ENCODE measurements at places on chromosomes 4 and X.

DNA sequence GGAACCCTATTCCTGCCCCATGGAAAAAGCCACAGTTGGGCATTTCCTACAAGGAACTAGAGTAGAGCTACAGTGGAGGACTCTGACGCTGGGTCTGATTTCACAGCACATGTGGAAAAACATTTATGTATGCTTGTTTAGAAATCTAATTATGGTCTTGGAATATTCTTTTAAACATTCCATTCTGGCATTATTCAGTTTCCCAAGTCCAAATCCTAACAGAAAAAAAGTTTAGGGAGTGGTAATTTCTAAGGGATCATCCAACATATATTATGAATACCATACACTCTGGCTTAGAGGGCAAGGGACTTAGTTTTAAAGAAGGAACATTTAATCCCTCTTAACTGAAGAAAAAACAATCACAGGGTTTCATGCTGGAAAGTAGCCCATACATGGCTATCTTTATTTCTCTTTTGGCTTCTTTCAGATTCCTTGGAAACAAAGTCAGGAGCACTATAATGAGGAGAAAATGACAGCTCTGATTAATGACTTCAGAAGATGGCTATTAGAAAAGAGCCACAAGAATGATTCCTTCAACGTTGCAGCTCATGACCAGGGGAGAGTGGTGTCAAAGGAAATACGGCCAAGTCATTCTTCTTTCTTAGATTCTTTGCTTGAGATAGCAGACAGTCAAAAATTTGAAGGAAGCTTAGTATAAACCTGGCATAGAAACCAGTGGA is 56.1 kb downstream of the CNGA2 start:
- no peak for ATAC-seq

- peak; percentile 38 for ATAC-seq
Observed at GRCh38 chrX:115912372-115912897, 258.1 kb upstream of the AGTR2 start.

GRCh38 chr4:19254486-19254885 is 997.2 kb upstream of the SLIT2 start:
- ATAC-seq: no peak

GRCh38 chr4:81030981-81031791 is 678 bp downstream of the BMP3 start:
- ATAC-seq: peak; percentile 26

- no peak for ATAC-seq
Observed at GRCh38 chr4:139025841-139026240, 10.3 kb downstream of the NOCT start.

DNA sequence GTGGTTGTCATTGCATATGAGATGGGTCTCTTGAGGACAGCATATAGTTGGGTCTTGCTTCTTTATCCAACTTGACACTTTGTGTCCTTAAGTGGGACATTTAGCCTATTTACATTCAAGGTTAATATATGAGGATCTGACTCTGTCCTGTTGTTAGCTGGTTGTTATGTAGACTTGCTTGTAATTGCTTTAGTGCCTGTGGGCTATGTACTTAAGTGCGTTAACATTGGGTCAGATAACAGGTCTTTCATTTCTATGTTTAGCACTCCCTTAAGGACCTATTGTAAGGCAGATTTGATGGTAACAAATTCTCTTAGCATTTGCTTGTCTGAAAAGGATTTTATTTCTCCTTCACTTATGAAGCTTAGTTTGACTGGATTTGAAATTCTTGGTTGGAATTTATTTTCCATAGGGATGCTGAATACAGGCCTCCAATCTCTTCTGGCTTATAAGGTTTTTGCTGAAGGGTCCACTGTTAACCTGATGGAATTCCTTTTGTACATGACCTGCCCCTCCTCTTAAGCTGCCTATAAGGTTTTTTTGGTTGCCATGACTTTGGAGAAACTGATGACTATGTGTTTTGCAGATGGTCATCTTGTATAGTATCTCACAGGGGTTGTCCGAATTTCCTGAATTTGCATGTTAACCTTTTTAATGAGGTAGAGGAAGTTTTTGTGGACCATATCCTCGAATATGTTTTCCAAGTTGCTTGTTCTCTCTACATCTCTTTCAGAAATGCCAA is 162.0 kb downstream of the NKX6-1 start:
- ATAC-seq: no peak

DNA sequence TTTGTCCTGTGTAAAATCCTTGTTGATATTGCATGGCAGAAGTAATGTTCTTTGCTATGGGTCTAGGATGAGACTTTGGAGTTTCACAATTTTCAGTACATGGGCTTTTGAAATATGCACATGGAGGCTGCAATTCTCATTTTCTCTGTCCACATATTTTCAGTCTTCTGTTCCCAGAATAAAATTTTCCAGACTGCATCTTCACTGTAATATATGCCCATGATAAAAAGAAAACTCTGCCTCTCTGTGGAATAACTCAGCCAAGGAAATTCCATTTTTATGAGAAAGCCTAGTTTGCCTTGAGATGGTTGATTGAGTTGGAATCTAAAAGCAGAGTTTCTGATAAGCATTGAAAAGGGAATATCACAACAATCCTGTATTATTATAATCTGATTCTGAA is 601.4 kb upstream of the AADAT start:
- no peak for ATAC-seq

GRCh38 chr4:170093973-170094535 is 4.3 kb upstream of the AADAT start:
- no peak for ATAC-seq

DNA sequence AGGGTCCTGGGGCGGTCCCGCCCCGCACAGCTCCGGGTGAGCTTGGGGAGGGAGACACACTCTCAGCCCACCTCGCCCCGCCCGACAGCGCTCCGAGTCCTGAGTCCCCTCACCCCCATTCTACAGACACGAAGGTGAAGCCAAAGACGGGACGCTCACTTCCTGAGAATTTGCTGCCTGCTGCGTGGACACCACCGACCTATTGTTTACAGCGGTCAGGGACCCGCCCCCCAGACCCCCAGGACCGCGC is 796 bp upstream of the ZNF141 start:
- ATAC-seq: peak; percentile 9

DNA sequence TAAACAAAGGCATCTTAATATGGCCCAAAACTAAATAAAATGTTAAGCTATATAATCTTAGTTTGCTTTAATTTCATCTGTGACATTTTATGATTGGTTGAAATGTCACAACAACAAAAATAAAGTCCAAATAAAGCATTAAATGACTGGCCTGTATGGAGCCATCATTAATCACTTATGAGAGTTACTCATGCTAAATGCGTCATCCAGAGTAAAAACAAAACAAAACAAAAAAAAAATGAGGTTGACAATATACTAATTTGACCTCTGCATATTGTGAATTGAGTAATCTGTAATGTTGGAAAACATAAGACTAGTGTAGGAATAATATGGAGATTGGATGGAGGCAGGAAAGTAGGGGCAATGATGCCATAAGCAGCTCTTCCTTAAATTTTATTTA is 139.7 kb downstream of the MAPK10 start:
- peak; percentile 46 for ATAC-seq

DNA sequence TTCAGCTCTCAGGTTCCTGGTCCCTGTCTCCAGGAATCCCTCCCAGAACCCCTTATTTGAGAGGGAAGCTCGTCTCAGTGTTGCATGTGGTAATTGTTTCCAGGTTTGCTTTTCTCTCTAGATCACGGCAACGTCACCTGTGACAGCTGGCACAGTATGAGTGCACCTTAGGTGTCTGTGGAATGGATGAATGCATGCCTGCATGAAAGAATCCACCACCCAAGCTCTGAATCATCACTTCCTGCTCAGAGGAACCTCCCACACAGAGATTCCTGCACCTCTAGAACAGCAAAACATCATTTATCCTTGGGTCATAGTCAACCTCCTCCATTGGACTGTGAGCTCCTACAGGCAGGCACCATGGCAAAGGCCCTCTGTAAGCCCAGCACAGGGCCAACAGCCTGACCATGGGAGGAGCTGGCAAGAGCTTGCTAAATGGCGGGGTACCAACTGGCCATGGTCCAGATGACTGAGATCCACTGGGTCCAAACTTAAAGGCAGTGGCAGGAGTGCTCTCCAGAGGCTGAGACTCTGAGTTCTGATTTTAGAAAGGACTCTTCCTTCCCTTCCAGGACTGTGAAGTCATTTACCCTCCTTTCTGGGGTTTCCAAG is 116.2 kb downstream of the SLC2A9 start:
- ATAC-seq: peak; percentile 95

GRCh38 chr4:123104310-123105025 is 182.1 kb upstream of the NUDT6 start:
- ATAC-seq: no peak

All from esophagus mucosa (tissue), 1 donor.